NCI-H2081 treated with DMSO at 0.1 percent for 48 hours (cell line): ENCODE measurements at places on chromosomes 7 and 10.

- no peak for DNase-seq
Measured at GRCh38 chr10:124308811-124309210, 109.9 kb downstream of the OAT start.

DNA sequence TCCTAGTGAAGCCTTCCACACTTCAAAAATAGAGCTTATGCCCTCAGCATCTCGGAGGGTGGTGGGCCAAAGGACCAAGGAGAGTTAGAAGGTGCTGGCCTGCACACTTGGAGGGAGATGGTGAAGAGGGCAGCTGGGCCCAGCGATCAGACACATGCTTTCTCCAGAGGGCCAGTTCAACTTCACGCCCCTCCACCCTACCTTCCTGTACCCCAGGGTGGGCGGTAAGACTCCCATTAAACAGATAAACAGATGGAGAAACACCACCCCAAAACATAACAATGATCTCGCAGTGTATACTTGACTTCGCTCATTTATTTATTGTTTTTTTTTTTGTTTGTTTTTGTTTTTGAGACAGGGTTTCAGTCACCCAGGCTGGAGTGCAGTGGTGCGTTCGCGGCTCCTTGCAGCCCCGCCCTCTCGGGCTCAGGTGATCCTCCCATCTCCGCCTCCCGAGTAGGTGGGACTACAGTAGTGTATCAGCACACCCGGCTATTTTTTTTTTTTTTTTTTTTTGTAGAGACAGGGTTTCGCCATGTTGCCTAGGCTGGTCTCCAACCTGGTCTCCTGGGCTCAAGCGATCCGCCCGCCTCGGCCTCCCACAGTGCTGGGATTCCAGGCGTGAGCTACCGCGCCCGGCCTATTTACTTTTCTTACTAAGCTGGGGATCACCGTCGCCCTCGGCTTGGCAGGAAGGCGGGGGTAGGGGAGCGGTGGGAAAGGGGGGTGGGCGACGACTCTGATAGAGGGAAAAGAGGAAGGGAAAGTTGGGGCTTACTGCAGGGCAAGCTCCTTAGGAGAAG, 1.8 kb downstream of the C10orf95 start:
- peak; percentile 1 for DNase-seq

- no peak for DNase-seq
Measured at GRCh38 chr7:8360564-8361153, 72.8 kb upstream of the NXPH1 start.

DNA sequence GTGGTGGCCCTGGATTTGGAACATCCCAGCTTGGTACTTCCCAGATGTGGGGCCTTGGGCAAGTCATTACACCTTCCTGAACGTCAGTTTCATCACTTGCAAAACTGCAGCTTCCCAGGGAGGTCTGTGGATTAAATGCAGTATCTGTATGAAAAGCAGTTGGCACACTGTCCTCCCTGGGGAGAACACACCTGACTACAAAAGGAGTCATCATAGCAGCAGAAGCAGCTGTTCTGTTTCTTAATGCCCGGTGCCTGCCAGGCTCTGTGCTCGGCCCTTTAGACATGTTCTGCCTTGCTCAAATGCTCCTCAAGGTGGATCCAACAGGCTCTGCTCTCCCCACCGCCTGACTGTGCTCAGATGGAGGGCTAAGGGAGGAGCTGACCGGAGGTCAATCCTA, 31.0 kb downstream of the CDCA7L start:
- no peak for DNase-seq

- no peak for DNase-seq
Measured at GRCh38 chr7:107593025-107593410, 13.0 kb downstream of the BCAP29 start.

GRCh38 chr7:1062296-1063294, 18.2 kb downstream of the GPR146 start:
- no peak for DNase-seq

DNA sequence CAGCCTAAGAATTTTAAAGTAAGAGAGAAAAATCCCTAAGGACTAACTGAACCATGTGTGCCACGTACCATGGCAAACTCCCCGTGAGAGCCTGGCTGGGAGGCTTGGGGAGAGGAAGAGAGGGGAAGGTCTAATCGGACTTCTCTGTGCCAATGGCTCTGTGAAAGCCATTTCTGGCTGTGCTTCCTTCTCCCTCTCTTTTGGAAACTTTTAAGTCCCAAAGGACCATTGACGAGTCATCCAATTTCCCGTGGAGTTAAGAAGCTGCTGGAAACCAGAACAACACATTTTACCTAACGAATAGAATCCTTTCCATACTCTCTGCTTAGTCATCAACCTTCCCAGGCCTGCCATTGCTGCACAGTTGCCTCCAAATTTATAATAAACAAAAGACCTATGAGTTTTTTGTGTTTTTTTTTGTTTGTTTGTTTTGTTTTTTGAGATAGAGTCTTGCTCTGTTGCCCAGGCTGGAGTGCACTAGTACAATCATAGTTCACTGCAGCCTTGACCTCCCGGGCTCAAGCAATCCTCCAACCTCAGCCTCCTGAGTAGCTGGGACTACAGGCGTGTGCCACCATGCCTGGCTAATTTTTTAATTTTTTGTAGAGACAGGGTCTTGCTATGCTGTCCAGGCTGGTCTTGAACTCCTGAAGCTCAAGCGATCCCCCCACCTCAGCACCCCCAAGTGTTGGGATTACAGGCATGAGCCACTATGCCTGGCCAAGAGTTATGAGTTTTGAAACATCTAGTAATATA, 13.2 kb downstream of the LAMB1 start:
- no peak for DNase-seq

GRCh38 chr7:112206238-112206990, at the start of the genes DOCK4 and ZNF277:
DOCK4 (minus strand) TSS chr7:112206399; CDS start chr7:112206138, 261 bp downstream.
ZNF277 (plus strand) TSS chr7:112206695; CDS start chr7:112206717, 22 bp downstream.
- DNase-seq: peak; percentile 99

DNA sequence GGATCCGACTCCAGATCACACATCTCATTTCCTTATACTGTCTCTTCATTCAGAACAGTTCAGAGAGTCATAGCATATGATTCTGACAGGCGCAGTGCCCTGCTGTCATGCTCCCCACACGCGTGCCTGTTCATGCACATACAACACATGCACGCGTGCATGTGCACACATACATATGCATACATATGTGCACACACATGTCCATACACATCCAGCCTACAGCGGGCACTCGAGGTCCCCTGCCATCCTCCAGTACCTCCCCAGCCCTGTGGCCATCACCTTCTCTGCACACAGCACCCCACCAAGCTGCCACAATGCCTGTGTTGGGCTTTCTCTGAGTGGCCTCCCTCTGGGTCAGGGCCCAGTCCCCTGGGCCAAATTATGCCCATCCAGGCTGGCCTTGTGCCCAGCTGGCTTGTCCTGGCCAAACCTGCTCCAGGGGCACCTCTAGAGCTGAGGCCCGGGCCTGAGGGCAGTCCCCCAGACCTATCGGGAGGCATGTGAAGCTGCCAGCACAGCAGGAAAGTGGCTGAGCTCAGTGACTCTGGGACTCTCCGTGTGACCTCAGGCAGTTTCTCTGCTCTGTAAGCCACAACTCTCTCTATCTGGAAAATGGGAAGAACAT, 49.4 kb upstream of the RET start:
- DNase-seq: no peak

DNA sequence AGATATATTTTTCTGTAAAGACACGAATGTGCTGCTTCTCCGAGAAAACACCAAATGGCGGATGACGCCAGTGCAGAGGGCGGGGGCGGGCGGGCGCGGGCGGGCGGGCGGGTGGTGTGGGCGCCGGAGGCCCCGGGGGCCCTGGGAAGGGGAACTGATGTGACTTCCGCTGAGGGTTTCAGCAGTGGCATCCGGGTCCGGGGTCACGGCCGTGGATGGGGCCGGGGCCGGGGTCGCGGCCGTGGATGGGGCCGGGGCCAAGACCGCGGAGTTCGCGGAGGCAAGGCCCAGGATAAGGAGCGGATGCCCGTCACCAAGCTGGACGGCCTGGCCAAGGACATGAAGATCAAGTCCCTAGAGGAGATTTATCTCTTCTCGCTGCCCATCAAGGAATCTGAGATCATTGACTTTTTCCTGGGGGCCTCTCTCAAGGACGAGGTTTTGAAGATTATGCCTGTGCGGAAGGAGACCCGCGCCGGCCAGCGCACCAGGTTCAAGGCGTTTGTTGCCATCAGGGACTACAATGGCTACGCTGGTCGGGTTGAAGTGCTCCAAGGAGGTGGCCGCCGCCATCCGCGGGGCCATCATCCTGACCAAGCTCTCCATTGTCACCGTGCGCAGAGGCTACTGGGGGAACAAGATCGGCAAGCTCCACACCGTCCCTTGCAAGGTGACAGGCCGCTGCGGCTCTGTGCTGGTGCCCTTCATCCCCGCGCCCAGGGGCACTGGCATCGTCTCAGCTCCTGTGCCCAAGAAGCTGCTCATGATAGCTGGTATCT, 20.3 kb upstream of the IGF2BP3 start:
- no peak for DNase-seq

DNA sequence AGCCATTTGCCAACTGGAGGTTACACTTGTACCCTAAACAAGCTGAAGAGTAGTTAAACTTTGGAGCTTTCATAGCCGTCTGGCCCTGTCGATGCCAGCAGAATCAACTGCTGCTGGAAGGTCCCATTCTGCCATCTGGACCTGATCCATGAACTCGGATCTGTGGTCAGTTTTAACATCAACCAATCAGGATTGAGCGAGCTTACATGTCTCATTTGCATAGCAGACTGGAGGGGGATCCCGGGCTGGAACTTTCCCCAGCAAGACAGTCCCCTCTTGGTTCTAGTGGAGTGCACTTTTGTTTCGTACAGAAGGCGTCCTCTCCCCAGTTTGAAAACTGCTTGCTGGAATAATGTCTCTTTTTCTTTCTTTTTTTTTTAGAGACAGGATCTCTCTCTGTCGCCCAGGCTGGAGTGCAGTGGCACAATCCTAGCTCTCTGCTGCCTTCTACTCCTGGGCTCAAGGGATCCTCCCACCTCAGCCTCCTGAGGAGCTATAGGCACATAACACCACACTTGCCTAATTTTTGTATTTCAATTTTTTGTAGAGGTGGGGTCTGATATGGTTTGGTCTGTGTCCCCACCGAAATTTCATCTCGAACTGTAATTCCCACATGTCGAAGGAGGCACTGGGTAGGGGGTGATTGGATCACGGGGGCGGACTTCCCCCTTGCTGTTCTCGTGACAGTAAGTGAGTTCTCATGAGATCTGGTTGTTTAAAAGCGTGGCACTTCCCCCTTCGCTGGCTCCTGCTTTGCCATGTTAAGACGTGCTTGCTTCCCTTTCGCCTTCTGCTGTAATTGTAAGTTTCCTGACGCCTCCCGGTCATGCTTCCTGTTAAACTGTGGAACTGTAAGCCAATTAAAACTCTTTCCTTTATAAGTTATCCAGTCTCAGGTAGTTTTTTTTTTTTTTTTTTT, 42.8 kb upstream of the SEPHS1 start:
- no peak for DNase-seq

- DNase-seq: no peak
Measured at GRCh38 chr7:112603673-112604072, 122.9 kb downstream of the LSMEM1 start.

DNA sequence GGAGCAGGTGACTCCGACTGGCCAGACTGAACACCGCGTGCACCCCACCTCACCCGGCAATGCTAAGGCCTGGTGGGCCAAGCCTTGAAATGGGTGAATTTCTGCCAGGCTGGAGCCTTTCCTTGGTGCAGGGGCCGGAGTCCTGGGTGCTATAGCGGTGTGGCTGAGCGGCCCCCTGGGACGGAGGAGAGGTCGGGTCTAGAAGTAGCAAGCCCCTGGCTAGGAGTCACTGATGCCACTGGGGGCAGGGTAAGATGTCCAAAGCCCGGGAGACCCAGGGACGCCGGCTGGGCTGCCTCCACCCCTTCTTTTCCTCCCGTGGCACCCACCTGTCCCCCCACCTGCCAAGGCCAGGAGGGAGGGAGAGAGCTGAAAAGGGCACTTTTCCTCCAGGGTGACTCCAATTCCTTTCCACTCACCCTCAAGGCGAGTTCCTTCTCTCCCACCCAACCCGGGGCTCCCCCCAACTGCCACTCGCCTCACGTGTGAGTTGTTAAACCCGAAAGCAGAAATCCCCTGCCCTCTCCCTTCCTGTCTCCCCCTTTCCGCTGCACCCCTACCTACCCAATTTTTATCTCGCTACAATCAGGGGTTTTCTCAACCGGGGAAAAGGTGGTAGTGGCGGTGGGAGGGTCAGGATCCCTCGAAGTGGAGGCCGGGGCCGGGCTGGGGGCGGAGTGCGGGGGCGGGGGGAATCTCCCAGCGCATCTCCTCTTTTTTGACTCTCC, 6.0 kb upstream of the GATA3 start:
- DNase-seq: no peak

GRCh38 chr10:127720142-127720541, 16.8 kb upstream of the FOXI2 start:
- DNase-seq: no peak

DNA sequence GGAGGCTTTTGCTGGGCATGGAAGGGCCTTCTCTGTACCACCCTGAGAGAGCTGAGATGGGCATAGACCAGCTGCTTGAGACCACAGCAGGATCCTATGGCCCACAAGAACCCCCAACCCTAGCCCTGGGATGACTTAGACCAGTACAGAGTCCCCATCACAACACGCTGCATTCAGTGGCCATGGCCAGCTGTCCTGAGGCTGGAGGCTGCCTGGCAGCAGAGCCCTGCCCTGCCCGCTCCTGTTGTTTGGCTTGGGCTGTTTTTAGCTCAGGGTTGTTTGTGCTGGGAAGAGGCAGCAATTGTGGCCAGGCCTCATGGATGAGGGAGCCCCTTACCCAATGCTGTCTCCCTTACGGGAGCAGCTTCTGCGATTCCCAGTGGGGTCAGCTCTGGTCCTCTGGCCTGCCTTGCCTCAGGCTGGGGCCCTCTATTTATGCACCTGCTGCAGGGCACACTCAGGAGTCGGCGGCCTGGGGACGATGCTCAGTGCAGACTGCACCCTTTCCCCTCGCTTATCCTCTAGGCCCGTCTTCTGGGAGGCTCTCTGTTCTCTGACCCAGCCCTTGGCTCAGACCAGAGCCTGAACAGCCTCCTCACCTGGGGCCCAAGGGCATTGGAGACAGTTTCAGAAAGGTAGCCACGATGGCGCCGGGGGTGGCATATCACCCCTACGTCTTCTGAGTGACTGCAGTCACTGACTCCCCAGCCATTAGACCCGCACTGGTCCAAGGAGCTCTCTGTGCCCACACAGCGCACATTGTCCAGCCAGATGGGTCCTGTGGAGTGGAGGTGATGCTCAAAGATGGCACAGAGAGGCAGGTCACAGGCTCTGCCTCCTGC, 6.3 kb downstream of the LOXL4 start:
- DNase-seq: no peak

- DNase-seq: no peak
Measured at GRCh38 chr10:36670621-36671402, 454.6 kb upstream of the ANKRD30A start.

GRCh38 chr7:153638821-153639435, 413.3 kb upstream of the DPP6 start:
- DNase-seq: no peak

- DNase-seq: no peak
Measured at GRCh38 chr7:143973870-143974416, 19.3 kb downstream of the OR2F1 start.
